ENCODE measurements at places on chromosomes 4 and X. TPM values are rescaled to one million over a fixed set of nuclear protein-coding genes. Genes with fewer than 3 reads are reported as not detected.

DNA sequence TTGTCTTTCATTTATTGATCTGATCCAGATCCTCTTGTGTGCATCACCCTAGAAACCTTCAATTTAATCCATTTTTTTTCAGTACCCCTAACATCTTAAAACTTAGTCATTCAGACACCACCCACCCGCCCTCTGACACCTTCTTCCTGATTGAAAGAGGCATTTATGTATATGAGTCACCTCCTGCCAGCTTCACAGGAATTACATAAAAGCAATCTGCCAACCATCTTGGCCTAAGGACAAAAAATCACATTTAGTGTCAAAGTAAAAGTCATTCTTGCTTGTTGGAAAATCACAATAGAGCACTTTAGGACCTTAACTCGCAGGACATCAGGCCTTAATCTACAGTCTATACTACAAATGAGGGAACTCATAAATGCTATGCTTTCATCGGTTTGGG lies 52.1 kb downstream of the NDST3 start:
- DNase-seq: no peak

DNA sequence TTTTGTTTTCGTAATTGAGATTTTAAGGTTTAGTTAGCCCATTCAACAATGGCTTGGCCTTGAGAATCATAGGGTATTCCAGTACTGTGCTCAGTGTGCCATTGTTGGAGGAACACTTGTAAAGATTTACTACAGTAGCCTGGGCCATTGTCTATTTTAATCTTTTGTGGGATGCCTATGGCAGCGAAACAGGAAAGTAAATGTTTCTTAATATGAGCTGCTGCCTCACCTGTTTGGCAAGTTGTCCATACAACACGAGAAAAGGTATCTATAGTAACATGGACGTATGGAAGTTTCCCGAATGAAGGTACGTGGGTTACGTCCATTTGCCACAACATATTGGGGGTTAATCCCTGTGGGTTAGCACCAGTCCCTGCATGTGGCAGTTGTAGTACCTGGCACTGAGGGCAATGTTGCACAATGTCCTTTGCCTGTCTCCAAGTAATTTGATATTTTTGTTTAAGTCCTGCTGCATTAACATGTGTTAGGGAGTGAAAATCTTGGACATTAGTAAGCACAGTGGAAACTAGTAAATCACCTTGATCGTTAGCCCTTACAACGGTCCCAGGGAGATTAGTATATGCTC lies 38.6 kb upstream of the AADAT start:
- DNase-seq: no peak

DNA sequence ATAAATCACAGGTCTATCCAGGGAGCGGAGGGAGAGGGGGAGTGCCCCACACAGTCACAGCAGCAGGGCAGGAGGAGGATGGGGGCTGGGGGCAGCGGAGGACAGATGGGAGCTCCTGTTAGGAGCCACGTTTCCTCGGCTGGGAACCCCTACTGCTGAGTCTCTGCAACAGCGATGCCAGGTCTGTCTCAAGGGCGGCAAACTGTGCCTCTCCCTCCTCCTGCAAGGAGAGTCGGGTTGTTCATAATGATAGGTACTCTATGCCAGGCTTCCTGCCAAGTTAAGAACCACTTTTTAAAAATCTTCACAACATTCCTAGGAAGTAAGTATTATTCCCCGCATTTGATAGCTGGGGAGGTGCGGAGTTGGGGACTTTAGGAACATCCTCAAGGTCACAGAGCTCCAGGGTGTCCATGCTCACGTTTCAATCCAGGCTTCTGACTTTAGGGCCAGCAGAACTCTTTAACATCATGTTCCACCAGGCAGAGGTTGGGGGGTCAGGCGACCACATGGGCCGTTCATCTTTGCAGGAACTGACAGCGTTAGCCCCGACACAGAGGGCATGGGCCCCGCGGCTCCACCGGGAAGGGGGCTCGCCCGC lies 98.3 kb upstream of the MAML3 start:
- DNase-seq: no peak

- DNase-seq: no peak
These were observed 302.0 kb downstream of the RAB28 start for GRCh38 chr4:13182133-13182532.

Gene BST1
- total RNA-seq: 1.8 TPM

- peak; percentile 17 for DNase-seq
These were observed 222.7 kb upstream of the HAND2 start for GRCh38 chr4:173752610-173753230.

Measured in natural killer cell (primary cell).